ENCODE measurements at places on chromosomes 3 and 15.
A peak's percentile ranks its signal among the peaks of the same experiment; 100 is the strongest.

DNA sequence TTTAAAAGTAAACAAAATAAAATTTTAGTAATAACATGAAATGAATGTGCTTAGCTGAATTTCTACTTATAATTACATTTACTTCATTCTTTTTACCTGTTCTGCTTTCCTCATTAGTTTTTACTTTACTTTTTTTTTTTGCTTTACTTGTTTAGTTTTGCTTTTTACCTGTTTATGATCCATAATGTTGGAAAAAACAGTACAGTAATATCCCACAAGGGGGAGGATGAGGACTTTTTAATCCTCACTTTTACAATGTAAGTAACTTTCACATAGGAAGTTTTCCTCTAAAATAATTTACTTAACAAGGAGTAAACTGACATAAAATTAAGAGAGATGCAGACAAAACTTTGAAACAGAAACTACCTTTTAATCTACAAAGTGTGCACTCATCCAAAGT lies 268.7 kb downstream of the TBC1D5 start:
- no peaks in the 10 kb centered on the region for H3K4me1 ChIP-seq
- DNase-seq = peak; percentile 23
- no peaks in the 10 kb centered on the region for H3K36me3 ChIP-seq
- H3K27ac ChIP-seq = no peak overlapping the region
- no peaks in the 10 kb centered on the region for H3K27me3 ChIP-seq
- H3K4me3 ChIP-seq = no peak overlapping the region

GRCh38 chr3:190009614-190010013 lies 111.1 kb downstream of the P3H2 start:
- H3K27ac ChIP-seq = no peak overlapping the region
- H3K4me1 ChIP-seq = peaks cover 15% of the 10 kb centered on the region
- no peak overlapping the region for H3K4me3 ChIP-seq
- H3K36me3 ChIP-seq = no peaks in the 10 kb centered on the region

- peak; percentile 86 for DNase-seq
- no peak overlapping the region for H3K27ac ChIP-seq
- H3K4me1 ChIP-seq = peaks cover 8% of the 10 kb centered on the region
These were observed 551.2 kb upstream of the CCDC54 start for GRCh38 chr3:106825962-106826605.

- peaks cover 2% of the 10 kb centered on the region for H3K36me3 ChIP-seq
- no peaks in the 10 kb centered on the region for H3K27me3 ChIP-seq
- 0 out of 2 replicates have a peak, but pooled peaks cover 1% of the 10 kb centered on the region for H3K4me1 ChIP-seq
- peak; percentile 21 for DNase-seq
- no peak overlapping the region for H3K27ac ChIP-seq
These were observed 14.6 kb downstream of the HDAC11 start for GRCh38 chr3:13494463-13495350.

DNA sequence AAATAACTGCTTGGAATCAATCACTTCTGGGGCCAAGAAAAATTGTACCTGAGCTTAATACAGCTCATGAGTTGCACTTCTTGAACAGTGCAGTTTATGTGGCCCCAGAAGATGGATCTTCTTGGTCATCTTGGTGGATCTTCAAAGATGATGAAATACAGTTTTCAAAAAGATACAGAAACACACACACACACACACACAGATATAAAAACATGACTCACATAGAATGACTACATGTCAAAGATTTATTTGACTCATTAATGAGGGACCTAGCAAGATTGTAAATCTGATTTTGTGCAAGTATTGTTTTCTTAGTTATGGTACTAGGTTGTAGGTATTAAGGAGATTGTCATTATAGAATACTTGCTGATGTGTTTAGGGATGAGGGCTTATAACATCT lies 32.6 kb downstream of the PDCD6IP start:
- no peak overlapping the region for H3K4me3 ChIP-seq
- H3K27ac ChIP-seq = no peak overlapping the region
- H3K36me3 ChIP-seq = peaks cover 21% of the 10 kb centered on the region
- peak; percentile 43 for DNase-seq
- H3K4me1 ChIP-seq = peaks cover 3% of the 10 kb centered on the region

- no peak overlapping the region for H3K4me3 ChIP-seq
- H3K27ac ChIP-seq = no peak overlapping the region
- H3K27me3 ChIP-seq = no peaks in the 10 kb centered on the region
- DNase-seq = no peak
- peaks cover 4% of the 10 kb centered on the region for H3K4me1 ChIP-seq
These were observed 19.2 kb downstream of the KLF13 start for GRCh38 chr15:31345606-31346366.

DNA sequence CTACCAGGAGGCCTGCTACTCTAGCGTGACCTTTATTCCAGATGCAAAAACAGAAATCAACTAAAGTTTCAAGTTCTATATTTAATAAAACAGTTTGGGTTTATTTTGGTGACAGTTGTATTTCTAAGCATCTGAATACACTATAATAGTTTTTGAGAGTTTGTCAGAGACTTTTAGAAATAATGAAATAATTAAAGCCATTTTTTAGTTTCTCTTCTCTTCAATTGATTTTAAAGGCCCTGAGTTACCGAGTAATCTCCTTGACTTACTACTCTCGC lies 523.4 kb downstream of the CADM2 start:
- H3K27me3 ChIP-seq = no peaks in the 10 kb centered on the region
- H3K36me3 ChIP-seq = no peaks in the 10 kb centered on the region
- DNase-seq = no peak
- no peak overlapping the region for H3K27ac ChIP-seq

DNA sequence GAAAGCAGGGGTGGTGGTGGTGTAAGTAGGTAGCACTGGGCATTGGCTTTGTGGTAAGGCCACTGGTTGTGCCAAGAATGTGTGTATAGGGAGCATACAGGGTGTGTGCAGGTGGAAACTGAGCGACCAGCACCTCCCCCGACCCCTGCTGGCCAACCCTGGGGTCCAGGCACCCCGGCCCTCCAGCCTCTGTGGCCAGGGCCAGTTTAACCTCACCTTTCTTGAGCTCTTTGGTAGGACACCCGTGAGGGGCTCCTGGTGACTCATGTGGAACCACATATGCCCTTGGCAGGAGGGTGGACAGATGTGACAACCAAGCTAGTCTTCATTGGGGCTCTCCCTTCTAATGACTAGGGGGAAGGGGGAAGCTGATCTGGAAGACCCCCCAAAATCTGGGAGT lies 19.5 kb downstream of the SHF start:
- H3K36me3 ChIP-seq = peaks cover 6% of the 10 kb centered on the region
- no peak overlapping the region for H3K27ac ChIP-seq
- no peak overlapping the region for H3K4me3 ChIP-seq

DNA sequence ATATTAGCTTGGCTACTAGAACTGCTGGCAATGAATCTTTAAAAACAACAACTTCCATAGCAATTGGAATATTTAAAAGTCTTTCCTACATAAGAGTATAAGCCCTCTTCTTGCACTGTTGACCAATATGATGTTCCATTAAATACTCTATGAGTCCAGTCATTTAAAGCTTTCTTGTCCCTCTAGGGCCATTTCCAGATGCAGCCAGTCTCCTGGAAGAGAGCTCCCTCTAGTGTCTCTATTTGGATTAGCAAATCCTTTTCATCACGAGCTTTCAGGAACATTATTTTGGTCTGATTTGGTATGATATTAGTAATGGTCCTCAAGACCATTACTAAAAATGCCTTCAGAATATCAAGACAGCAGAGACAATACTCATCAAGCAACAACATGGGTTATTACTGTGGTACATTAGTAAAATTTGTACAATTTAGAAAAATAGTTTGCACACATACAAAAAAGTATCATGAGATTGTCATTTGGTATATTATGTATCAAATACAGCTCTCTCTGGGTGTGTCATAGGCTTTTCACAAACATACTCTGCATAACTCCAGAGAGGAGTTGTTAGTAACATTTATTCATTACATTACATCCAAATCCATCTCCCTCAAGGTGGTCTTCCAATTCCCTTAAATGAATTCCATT lies 101.3 kb downstream of the DPH6 start:
- H3K27ac ChIP-seq = no peak overlapping the region
- H3K4me3 ChIP-seq = no peak overlapping the region
- DNase-seq = peak; percentile 63
- no peaks in the 10 kb centered on the region for H3K36me3 ChIP-seq

GRCh38 chr3:66723231-66723630 lies 222.4 kb upstream of the LRIG1 start:
- DNase-seq = peak; percentile 55
- peaks cover 9% of the 10 kb centered on the region for H3K4me1 ChIP-seq
- H3K27ac ChIP-seq = peak overlapping the region; percentile 53
- H3K4me3 ChIP-seq = no peak overlapping the region
- no peaks in the 10 kb centered on the region for H3K27me3 ChIP-seq

- H3K4me1 ChIP-seq = no peaks in the 10 kb centered on the region
- H3K36me3 ChIP-seq = no peaks in the 10 kb centered on the region
- no peak for DNase-seq
- H3K27me3 ChIP-seq = no peaks in the 10 kb centered on the region
- H3K27ac ChIP-seq = no peak overlapping the region
- H3K4me3 ChIP-seq = no peak overlapping the region
These were observed 329.9 kb upstream of the ROBO1 start for GRCh38 chr3:80097674-80098073.

DNA sequence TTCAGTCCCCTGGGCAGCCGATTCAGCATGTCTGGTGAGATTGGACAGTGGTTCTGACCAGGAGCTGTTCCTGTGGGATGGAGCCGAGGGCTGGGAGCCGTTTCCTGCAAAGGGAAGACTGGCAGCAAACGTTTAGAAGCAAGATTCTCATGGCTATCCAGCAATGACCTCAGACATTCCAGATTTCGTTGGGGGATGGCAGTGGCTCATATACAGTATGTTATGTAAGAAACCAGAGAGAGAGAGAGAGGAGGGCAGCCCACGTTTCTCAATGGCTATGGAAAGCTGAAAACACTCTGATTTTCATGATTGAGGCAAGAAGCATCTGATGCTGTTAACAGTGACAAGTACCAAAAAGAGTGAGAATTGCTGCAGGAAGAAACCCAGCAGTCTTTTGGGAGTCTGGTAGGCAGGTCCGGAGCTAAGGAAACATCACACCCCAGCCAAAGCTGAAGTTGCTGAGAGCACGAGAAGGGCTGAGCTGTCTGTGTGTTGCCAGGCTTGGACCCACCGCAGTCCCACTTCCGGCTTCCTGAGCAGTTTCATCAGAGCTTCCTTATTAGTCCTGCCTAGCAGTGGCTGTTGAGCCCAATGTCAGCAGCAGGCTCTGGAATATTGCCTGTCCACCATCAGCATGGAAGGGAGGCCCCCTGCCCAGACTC lies 25.6 kb upstream of the VPS8 start:
- peak overlapping the region; percentile 93 for H3K27ac ChIP-seq
- peak; percentile 92 for DNase-seq
- H3K4me3 ChIP-seq = peak overlapping the region; percentile 18

DNA sequence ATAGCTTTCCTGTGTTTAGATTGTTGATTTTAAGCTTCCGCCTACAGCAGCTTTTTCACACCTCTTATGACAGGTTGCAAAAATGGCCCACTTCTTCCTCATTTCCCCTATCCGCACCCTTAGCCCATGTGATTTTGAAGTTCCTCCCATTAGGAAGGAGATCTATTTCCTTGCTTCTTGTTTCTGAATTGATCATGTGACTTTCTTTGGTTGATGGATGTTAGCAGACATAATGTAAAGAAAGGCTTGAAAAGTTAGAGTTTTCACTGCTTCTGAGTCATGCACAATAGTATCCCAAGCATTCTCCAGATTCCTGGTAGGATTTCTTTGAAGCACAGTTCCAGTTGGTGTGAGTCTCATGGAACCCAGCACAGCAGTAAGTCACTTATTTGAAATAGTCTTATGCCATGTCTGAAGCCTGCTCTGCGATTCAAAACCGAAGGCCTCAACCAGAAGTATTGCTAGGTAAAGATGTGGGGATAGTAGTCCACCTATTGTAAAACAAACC lies 76.6 kb downstream of the EDEM1 start:
- H3K27me3 ChIP-seq = no peaks in the 10 kb centered on the region
- H3K4me3 ChIP-seq = no peak overlapping the region
- no peaks in the 10 kb centered on the region for H3K36me3 ChIP-seq
- peak; percentile 21 for DNase-seq
- no peaks in the 10 kb centered on the region for H3K4me1 ChIP-seq
- H3K27ac ChIP-seq = no peak overlapping the region

DNA sequence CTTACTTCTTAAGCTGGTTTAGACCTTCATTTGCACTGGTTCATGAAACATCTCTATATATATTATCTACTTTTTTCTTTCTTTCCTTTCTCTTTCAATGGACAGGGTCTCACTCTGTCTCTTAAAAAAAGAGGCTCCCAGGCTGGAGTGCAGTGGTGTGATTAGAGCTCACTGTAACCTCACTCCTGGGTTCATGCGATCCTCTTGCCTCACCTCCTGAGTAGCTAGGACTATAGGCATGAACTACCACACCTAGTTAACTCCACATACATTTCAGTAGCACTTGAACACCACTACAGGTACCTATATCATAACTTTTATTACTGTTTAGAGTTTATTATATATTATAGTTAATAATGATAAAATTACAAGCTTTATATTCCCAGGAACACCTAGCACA lies 117.1 kb upstream of the UBP1 start:
- no peaks in the 10 kb centered on the region for H3K4me1 ChIP-seq
- no peak overlapping the region for H3K4me3 ChIP-seq
- no peak for DNase-seq

DNA sequence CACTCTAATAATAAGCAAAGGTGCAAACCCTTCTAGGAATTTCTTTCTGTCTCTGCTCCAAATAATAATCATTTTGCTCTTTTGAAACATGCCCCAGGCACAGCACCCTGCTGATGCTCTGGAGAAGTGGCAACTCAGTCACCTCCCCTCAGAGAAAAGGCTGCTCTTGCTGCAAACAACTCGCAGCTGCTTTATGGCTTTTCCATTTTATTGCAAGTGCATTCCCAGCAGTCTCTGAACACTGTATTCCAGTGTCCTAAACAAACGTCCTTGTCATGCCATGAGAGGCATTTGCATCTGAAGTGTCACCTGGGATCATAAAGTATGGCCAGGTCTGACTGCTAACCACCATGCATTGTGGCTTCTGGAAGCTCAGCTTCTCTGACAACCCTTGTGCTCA lies 358.1 kb upstream of the TRIM42 start:
- H3K27me3 ChIP-seq = no peaks in the 10 kb centered on the region
- no peak overlapping the region for H3K27ac ChIP-seq
- H3K36me3 ChIP-seq = no peaks in the 10 kb centered on the region
- no peaks in the 10 kb centered on the region for H3K4me1 ChIP-seq

- no peak for DNase-seq
- no peak overlapping the region for H3K27ac ChIP-seq
- H3K36me3 ChIP-seq = no peaks in the 10 kb centered on the region
- H3K4me1 ChIP-seq = peaks cover 13% of the 10 kb centered on the region
These were observed 143.4 kb downstream of the WNT5A start for GRCh38 chr3:55343486-55344357.

DNA sequence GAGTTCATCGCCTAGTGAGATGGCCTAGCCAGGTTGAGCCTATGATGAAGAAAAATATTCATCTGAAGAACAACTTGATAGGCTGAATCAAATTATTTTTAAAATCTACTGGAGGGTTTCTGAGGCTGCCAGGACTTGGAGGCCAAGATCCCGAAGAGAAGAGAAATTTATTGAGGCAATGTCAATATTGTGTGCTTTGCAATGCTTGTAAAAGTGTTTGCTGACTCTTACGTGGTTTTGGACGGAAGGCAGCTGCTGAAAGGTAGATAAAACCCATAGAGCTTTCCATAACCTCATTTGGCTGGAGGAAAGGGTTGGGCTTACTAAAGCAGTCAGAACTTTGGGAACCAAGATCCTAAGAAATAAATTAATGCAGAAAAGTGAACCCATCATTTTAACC lies 361.0 kb upstream of the IL12A start:
- H3K4me1 ChIP-seq = no peaks in the 10 kb centered on the region
- DNase-seq = no peak
- no peak overlapping the region for H3K4me3 ChIP-seq
- H3K27me3 ChIP-seq = no peaks in the 10 kb centered on the region
